ENCODE measurements at places on chromosomes 7 and 10.

DNA sequence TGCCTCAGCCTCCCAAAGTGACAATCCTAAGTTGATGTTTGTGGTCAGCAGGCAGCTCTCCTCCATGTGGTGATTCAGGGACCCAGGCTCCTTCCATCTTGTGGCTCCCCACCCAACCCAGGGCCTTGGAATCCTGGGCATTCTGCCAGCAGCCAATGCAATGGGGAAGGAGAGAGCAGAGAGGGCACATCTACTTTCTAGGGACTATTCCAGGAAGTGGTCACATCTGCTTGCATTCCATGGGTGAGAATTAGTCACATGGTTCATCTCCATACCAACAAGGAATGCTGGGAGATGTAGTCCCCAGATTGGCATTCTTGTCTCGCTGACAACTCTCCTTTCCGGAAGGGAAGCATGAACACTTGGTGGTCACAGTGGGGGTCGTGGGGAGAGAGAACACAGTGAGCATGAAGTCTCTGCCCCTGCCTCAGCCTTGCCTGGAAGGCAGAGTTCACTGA lies 9.9 kb upstream of the SRRM3 start:
- DNase-seq = no peak

- DNase-seq = no peak
Observed at GRCh38 chr10:87632454-87632853, 27.2 kb upstream of the PAPSS2 start.

DNA sequence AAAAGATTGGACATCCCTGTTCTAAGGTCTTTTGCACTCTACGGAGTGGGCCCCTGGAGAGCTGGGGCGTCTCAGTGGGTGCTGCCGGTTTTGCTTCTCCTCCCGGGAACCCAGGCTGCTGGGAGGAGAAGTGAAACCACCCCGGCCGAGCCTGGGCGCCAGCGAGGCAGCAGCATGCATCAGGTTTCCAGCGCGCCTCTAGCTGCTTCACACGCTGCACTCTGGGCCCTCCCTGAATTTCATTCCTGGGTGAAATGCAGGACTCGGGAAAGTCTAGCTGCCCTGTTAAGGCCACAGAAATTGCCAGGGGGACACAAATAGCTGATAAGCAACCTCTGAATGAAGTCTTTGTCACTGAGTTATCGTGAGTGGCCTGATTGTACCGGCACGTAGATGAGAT lies 127.4 kb downstream of the TRRAP start:
- DNase-seq = no peak

GRCh38 chr7:95843286-95843685 lies 70.9 kb downstream of the DYNC1I1 start:
- no peak for DNase-seq

- no peak for DNase-seq
Observed at GRCh38 chr7:22783421-22783820, 39.2 kb downstream of the TOMM7 start.

DNA sequence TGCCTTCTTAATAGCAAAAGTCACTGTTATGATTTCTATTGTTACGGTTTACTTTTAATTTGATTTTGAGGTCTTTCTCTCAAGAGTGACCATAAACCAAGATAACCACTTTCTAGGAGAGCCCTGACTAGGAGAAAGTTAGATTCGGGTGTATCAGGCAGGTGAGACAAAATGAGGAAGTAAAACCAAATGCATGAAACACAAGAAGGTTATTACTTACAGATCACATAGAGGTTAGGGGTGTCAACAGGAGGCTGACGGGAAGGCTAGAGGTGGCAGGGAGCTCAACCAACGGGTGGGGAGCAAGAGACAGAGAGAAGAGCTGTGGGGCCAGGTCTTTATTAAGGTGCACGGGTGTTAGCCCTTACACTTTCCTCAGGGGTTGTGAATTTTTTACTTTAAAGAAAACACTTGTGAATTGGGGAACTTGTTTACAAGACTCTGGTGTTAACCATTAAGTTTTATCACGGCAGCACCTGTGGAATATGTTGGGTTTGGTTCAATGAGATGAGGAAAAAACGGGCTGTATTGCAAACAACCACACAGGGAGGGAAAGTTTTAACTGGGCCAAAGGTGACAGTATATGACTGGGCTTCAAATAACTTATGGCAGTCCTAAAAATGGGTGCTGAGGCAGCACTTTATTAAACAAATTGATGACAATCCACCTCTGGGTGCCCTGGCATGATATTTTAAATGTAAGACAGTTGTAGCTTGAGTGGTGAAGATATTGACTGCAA lies 154.9 kb downstream of the SDHAF3 start:
- DNase-seq = no peak

- no peak for DNase-seq
Observed at GRCh38 chr7:2029211-2029905, 203.4 kb downstream of the MAD1L1 start.

GRCh38 chr7:128076796-128077271 lies 45.6 kb upstream of the LRRC4 start:
- DNase-seq = no peak

- DNase-seq = no peak
Observed at GRCh38 chr7:51640841-51641240, 324.2 kb upstream of the COBL start.

- no peak for DNase-seq
Observed at GRCh38 chr10:103602028-103602851, 108.7 kb downstream of the NEURL1 start.

DNA sequence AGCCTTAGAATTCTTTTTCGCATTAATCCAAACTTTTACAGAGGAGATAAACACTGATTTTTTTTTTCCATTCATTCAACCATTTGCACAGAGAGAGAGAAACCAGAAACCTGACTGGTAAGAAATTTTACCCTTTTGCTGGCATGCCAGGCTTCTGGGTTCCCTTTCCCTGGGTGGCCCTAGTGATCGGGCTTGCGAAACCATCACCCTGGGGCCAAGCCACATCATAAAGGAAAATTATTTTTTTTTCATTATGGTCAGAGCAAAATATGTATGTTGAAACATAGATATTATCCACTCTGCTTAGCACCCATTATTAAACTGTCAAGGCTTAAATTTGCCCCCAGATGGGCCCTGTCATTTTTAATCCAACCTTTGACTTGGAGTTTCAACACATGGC lies 55.4 kb upstream of the INHBA start:
- no peak for DNase-seq

DNA sequence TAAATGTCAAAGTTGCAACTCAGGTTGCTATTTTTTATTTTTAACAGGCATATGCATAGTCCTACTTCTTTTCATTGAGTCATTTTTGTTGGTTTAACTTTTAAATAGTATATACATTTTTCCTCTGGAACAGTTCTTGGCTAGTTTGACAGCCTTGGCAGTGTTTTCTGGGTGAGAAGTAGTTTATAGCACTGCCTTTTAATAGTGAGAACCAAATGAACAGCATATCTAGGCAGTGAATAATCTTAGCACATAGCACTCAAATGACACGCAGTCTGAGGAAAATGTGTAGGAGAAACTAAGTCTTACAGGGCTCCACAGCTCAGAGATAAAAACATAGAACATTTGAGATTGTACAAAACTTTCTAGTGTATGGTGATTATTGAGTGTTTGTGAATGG lies 265.5 kb upstream of the POT1 start:
- no peak for DNase-seq

DNA sequence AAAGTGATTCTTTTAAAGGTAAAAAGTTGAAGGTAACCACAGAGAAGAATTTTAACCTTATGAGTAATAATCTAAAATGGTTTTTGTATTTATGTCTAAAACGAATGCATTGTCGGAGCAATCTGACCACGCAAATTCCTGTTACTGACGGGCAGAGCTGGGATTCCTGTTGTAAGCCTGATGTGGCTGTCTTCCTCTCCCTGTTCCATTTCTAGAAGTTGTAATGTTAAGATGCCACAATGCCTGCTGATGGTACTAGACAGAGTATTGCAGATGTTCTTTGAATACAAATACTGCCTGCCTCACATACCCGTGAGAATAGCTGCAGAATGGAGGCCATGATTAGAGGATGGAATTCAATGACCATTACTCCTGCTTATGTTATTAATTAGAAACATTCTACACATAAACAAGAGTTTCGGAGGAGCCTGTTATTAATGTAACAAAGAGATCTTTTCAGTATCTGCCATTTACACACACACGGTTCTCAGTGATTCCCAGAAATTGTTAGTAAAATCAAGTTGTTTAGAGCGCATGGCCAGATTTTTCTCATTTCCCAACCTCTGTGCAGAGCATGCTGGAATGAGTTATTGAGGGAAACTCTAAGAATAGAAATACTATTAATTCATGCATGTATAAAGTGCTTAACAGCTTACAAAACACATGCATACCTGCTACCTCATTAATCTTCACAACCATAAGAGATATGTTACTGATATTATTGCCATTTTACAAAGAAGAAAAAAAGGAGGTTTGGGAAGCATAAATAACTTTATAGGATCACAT lies 196.8 kb downstream of the PTN start:
- DNase-seq = no peak

DNA sequence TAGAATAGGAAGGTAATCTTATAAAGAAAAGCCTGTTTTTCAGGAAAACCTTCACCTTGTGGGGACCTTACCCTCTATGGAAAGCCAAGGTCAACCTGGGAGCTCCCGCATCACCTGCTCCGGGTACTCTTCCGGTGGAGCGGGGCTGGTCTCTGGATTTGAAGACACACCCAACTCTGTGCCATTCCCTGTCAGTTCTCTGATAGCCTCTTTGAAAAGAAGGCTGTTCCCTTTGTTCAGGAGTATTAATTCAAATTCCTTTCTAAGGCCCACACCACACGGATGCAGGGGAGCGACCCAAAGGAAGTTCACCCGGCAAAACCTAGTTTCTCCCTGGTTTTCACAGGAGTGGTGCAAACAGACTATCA lies 10.7 kb downstream of the CTBP2 start:
- no peak for DNase-seq

DNA sequence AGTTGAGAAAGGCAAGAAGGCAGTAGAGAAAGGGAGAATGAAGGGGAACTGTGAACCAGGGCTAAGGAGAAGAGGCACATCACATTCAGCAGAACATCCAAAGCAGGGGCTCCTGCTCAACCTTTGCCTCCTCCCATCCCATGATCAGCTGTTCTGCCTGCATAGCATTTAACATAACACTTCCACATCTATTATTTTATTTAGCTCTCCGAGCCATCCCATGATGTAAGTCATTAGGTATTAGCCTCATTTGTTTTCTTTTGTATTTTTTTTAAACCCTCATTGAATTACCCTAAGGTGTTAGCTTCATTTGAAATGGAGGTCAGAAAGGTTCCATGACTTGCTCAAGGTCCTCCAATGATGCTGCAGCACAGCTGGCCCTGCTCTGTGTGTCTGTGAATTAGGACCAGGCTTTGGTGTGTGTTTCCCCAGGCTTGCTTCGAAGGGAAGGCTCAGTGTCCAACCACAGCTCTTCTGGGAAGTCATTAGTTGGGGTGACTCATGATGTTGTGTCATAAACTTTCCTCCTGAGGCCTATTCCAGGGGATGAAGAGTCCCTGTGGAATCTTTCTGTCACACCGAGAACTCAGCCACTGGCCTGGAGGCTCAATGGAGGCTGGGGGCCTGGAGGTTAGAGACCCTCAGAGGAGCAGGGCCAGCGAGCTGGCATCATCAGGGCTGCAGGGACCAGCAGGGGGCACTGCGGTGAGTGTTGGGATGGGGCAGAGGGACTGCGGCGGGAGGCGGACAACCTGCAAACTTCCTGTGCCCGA lies 16.5 kb downstream of the NPFFR1 start:
- DNase-seq = no peak

DNA sequence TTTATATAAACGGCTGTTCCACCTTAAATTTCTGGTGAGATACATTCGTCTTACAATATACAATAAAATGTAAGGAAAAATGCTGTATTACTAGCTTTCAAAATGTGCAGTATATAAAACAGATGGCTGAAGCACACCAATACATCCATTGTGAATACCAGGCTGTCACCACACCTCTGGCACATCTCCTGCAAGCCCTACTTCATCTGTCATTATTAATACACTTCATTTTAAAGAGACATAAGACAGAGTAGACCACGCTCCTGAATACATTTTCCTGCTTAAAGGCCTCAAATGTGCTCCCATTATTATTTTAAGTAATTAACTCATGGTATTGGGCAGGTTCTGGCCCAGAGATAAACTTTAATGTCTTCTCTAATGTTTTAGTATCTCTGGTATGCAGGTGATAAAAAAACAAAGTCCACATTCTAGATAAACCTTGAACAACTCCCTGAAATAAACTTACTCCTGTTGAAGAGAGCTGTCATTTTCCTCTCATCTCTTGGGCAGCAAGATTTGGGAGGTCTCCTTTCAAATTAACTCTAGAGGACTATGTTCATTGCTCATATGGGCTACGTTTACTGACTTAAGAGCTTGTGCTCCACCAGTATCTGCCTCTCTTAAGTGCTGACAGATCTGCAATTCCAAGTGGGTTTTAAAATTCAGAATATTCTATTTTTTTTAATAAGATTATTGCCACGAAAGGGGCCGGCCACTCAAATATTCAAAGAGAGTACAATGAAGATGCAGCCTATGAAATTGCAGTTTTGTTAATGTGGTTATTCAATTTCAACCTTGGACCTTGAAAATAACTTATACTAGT lies 396.5 kb upstream of the SEMA3D start:
- DNase-seq = no peak

GRCh38 chr7:139681463-139681755 lies 96.4 kb downstream of the HIPK2 start:
- no peak for DNase-seq

GRCh38 chr7:47435889-47436312 lies 146.0 kb downstream of the TNS3 start:
- DNase-seq = no peak

DNA sequence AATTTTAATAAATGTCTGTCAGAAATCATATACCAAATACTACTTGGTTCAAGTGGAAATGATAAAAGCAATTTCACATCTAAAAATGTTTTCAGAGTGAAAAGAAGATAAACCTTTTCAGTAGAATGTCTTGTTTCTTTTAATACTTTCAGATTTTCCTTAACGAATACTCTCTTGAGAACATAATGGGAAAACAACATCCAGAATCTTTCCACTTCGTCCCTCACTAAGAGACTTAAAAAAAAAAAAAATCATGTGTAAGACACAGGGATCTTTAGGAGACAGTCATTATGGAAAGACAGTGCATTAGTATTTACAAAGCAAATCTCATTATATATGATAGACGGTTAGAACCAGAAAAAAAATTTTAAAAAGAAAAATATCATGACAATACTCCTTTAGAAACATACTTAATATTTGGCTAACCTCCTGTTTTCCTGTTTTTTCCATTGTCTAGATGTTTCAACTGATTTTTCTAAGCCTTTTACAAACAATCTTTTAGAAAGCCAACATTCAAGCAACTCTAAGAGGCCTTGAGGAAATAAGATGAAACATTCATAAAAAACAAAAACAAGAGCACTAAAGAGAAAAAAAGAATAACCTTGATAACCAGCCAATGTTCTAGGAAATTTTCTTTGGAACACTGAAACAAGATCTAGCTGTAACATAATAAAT lies 339.9 kb upstream of the LRRN3 start:
- DNase-seq = no peak

DNA sequence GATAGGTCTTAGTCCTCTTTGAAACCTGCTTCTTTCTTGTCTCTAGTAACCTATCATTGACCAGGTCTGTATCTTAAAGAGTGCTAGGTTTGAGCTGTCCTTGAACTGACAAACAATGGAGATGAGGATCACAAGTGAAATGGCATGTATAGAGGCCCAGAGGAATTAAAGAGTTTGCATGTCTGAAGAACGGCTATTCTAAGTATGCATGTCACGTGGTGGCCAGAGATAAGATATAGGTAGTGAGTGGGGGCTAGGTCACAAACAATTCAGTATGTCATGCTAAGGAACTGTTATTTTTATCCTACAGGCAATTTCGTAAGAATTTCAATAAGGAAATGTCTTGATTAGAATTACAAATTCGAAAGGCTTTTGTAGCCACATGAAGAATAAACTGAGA lies 95.3 kb downstream of the SUGCT start:
- DNase-seq = no peak

GRCh38 chr10:92111336-92111939 lies 179.4 kb downstream of the CPEB3 start:
- DNase-seq = no peak

Data from stimulated activated CD4-positive, alpha-beta T cell treated with anti-CD3 and anti-CD28 coated beads, Interleukin-12 subunit alpha, Interleukin-12 subunit beta, amount 100 ng/mL, for 4 hours (primary cell).